ENCODE measurements at places on chromosomes 2 and 18. TPM values are rescaled to one million over a fixed set of nuclear protein-coding genes. Genes with fewer than 3 reads are reported as not detected.

Gene UCN
- total RNA-seq = 1.2 TPM

Gene TUBA3D
- 2.5 TPM for total RNA-seq

Gene C2orf66
- 1.1 TPM for total RNA-seq

Gene TEX44
- not detected for total RNA-seq

Gene SIX2
- total RNA-seq = not detected

Gene ECEL1
- 0.22 TPM for total RNA-seq

Gene CDH2
- 46.8 TPM for total RNA-seq

All from right lobe of liver (tissue), 6 donors.